Right renal cortex interstitium (tissue), 3 donors: ENCODE measurements at places on chromosomes 6 and 20. TPM values are rescaled to one million over a fixed set of nuclear protein-coding genes. Genes with fewer than 3 reads are reported as not detected.

CCR6 gene
- polyA plus RNA-seq: 0.12 TPM

DNA sequence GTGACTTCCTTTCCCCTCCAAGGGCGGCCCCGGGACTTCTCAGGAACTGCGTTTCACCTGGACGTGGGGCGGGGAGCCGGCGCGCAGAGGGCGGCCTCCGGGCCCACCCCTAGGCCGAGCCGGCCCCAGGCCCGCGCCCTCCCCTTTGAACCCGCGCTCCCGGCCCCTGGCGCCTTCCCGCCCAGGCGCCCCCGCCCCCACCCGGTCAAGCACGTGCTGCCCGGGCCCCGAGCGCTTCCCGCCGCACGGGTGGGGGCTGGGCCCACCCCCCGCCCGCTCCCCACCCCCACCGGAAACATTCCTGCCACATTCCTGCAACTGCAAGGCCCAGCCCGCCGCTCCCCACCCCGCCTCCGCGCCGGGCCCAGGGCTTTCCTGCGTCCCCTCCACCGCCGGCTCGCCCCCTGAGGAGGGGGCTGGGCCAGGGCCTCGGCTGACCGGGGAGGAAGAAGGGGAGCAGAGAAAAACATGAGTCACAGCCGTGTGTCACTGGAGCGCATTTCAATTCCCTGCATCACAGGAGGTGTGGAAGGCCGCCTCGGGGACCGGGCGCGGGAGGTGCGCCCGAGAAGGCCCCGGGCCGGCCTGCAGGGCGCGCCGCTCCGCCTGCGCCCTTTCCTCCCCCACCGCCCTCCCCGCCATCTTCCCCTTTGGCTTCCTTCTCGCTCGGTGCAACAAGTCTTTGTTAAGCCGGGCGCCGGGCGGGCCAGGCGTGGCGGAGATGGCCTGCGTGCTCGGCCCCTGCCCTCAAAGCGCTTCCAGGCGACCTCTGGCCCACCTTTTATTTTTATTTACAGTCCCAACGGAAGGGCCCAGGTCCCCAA is 1.2 kb upstream of the HMGA1 start:
- no peak for DNase-seq

GRCh38 chr6:165098165-165098564 is 211.2 kb downstream of the C6orf118 start:
- no peak for DNase-seq

- no peak for DNase-seq
Measured at GRCh38 chr6:118963003-118963402, 28.0 kb upstream of the MCM9 start.

DNA sequence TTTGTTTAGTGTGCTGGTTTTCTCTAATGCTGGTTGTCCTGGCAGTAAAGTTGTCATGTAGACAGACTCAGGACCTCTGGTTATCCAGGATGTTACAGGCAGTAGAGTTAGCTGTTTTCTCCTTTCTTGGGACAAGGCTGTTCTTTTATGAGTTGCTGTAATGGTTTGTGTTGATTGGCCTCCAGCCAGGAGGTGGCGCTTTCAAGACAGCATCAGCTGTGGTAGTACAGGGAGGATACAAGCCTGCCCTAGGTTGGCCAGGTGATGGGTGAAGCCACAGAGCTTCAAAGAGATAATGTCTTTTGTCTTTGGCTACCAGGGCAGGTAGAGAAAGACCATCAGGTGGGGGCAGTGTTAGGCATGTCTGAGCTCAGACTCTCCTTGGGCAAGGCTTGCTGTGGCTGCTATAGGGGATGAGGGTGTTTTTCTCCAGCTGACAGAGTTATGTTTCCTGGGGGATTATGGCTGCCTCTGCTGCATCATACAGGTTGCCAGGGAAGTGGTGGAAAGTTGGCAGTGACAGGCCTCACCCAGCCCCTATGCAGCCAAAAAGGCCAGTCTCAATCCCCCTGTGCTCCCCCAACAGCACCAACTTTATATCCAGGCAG is 127.2 kb upstream of the TAB2 start:
- DNase-seq: no peak

GRCh38 chr6:129955584-129955983 is 62.8 kb upstream of the L3MBTL3 start:
- DNase-seq: no peak

GRCh38 chr20:59663513-59664060 is 59.2 kb downstream of the PHACTR3 start:
- no peak for DNase-seq

DNA sequence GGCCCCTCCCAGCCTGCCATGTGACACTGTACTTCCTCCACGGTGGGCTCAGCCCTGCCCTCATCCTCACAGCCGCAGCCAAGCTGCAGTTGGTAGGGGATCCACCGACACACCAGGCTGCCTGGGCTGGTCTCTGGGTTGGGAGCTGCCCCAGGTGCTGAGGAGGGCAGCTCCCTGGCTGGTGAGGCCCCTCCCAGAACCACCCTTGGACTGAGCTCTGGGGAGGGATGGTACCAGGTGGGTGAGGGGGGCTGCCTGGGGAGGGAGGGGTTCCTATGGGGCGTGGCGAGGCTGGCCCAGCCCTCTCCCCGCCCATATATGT is 185 bp upstream of the TNFRSF6B start:
- DNase-seq: no peak
